ENCODE measurements at places on chromosomes 16 and 17.

GRCh38 chr16:67982011-67982696, 1.9 kb upstream of the DPEP3 start:
- DNase-seq, result no peak

DNA sequence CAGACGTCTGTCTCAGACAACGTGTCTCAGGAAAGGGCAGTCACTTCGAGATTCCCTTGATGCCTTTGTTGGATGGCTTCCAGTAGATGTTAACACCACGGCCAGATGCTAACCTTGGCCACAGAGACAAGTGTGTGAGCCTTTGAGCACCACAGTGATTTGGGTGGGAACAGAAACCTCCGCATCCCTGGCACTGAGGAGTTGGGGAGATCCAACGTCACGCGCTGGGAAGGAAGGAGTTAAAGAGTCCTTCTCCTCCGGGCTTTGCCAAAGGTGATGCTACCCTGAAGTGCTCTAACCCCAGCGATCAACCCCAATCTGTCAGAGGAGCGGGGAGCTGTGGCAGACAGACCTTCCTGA, 3.0 kb upstream of the ABR start:
- no peak for DNase-seq

DNA sequence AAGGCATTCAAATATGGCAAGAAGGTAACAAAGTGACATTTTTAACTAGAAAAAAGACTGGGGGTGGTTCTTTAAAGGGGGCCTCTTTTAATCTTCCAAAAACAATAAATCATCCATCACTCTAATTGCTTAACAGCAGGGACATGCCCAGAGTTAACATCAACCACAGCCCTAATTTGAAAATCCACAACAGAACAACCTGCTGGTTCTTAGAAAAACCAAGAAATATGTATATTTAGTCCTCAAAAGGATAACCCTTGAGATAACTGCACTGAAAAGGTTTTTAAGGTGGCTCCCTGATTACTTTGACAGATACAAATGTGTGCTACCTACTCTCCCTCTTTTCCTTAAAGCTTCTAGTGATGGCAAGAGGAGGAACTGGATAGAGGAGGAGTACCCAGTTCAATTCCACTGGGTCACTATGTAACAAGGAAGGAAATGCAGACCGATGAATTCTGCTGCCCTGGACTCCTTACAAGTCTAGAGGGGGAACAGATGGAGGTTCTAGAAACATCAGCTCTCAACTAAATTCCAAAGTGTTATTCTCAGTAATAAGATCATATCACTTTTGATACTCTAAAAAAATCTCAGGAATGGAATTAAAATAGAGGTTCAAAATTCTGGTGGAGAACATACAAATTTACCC, 54.3 kb downstream of the N4BP1 start:
- no peak for DNase-seq

DNA sequence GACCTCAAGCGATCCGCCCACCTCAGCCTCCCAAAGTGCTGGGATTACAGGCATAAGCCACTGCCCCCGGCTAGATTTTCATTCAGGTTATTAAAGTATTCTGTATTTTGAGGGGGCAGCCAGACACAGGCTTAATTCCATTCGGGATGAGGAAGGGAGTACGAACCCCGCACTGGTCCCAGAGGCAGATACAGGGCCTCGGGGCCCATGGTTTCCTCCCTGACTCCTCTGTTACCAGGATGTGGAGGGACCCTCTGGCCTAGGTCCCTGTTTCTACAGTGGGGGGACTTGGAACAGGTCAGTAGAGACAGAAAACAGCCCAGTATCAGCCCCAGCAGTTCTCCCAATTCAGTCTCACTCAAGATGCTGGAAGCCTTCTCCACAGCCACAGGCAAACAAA, 42.0 kb downstream of the PECAM1 start:
- no peak for DNase-seq

DNA sequence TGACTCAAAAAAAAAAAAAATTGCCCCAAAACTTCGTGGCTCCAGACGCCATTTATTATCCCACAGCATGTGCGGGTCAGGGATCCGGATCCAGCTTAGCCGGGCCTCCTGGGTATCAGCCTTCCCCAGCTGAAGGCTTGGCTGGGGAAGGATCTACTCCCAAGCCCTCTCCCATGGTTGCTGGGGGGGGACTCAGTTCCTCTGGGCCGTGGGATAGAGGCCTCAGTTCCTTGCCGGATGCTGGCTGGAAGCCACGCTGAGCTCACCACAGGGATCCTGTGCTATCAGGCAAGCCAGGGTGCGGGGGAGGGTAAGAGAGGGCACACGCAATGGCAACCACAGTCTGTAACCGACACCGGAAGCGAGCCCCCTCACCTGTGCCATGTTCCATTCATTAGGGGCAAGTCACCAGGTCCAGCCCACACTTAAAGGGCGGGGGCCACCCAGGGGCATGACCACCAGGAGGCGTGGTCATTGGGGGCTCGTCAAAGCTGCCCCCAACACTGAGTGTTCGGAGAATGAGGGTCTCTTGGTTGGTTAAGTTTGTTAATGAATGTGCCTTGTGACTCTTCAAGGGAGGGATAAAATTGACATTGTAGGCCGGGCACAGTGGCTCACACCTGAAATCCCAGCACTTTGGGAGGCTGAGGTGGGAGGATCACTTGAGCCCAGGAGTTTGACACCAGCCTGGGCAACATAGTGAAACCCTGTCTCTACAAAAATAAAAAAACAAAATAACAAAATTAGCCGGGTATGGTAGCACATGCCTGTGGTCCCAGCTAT, 210.0 kb upstream of the GSE1 start:
- no peak for DNase-seq

DNA sequence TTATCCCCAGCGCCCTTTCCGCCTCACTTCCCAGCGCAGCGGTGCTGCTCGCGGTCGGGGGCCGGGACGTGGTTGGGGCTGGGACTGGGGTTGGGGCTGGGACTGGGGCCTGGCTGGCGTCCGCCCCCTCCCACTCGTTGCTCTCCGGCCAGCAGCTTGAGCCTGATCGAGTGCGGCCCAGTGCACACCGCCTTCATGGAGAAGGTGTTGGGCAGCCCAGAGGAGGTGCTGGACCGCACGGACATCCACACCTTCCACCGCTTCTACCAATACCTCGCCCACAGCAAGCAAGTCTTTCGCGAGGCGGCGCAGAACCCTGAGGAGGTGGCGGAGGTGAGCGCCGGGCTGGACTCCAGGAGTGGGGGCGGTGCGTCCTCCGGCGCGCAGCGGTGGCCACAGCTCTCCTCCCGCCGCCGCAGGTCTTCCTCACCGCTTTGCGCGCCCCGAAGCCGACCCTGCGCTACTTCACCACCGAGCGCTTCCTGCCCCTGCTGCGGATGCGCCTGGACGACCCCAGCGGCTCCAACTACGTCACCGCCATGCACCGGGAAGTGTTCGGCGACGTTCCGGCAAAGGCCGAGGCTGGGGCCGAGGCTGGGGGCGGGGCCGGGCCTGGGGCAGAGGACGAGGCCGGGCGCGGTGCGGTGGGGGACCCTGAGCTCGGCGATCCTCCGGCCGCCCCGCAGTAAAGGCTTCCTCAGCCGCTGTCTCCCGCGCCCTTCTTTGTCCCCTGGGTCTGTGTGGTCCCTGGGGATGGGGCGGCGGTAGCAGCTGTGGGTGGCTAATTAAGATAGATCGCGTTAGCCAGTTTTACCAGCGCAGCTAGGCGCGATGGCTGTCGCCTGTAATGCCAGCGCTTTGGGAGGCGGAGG, 1.8 kb downstream of the HSD17B1 start:
- DNase-seq, result peak; percentile 86

- no peak for DNase-seq
These were observed 67.2 kb upstream of the WSB1 start for GRCh38 chr17:27226611-27227230.

DNA sequence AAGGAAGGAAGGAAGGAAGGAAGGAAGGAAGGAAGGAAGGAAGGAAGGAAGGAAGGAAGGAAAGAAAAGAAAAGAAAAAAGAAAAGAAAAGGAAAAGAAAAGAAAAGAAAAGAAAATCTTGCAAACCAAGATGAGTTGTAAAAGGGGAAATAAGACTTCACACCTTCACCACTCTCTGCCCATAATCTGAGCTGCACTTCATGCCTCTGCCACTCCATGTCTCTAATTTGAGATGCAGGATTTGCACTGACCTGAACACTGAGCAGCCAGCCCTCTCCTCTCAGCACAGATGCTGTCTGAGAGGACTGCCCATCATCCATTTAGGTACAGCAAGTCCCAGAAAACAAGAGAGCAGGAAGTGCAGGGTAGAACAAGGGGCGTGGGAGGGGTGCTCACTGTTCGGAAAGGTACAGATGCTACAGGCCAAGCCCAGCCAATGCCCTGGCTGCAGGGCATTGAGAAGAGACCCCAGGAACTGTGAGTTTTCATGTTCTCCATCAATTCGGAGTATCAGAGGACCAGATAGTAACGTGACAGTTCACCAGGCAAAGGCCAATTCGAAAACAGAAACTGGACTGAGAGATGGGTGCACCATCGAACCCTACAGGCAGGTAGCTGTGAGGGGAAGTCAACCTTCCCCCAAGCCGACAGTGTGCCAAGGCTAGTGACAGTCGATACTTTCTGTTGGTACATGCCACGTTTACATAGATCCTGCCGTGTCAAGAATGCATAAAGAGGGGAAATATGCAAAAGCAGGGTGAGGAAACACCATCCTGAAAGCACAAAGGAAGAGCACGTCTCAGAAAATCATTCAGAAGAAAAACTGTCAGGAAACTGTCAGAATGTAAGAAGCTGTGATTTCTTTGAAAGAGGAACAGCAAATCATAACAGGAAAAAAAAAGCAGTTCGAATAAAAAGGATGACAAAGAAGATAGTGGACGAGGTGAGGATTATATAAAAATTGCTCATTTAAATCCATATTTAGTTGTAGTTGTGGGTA, 142.0 kb upstream of the RCVRN start:
- DNase-seq, result no peak

GRCh38 chr16:85720302-85720637, 30.6 kb downstream of the C16orf74 start:
- DNase-seq, result peak; percentile 35

DNA sequence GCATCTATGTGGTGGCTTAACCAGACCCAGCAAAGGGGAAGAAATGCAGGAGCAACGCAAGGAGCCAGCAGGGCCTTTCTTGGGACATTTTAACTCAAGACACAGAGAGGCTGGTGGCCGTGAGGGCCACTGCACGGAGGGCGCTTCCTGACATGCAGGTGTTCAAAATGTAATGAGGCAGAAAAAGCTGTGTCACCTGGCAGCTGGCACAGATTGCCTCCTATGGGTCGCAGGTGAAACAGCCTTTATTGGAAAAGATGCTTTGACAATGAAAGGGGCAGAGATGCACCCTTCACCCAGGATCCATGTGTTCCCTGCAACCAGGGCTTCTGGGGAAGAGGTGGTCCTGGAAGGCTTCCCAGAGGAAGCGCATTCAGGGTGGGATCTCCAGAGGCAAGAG, 219.3 kb downstream of the XYLT1 start:
- no peak for DNase-seq

DNA sequence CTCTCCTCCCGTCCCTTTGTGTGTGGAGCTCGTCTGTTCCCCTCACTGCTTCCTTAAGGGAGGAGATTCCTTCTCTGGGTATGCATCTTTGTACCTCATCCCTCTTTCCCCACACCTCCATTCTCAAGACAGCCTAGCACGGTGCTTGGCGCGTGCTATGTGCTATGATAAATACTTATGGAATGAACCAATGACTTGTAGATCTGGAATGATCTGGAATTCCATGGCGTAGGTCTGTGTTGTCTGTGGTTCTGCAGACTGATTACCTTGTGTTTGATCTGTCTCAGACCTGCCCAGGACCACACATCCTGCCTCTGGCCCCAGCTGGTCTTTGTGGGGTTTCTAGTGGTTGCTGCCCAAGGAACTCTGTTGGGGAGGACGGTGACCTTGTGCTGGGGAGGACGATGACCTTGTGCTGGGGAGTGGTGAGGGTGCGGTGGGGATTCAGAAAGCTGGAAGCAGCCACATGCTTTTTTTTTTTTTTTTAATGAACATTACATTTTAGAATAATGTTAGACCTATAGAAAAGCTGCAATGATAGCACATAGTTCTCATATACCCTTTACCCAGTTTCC, 33.5 kb upstream of the ETV4 start:
- peak; percentile 53 for DNase-seq

DNA sequence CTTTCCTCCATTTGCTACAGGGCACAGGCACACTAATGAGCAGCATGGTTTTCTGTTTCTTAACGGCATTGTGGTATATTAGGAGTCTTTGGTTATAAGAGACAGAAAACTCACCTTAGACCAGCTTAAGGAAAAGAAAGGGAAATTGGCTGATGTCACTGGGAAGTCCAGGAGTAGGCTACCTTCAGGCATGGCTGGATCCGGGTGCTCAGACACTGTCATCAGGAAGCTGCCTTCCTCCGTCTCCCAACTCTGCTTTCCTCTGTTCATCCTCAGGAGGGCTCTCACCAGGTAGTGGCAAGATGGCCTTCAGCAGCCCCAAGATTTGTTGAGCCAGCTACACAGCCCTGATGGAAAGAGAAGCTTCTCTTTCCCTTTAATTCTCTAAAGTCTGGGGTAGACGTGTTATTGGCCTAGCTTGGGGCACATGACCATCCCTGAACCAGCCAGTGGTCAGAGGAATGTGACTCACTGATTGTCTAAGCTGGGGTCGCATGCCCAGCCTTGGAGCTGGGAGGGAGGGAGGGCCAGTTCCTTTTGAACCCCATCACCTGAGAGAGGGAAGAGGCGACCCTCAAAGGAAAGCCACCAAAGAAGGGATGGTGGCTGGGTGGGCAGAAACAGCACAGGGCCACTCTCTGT, 117.4 kb downstream of the CLEC16A start:
- DNase-seq, result no peak

GRCh38 chr16:15751940-15752339, 101.9 kb downstream of the NDE1 start:
- no peak for DNase-seq

DNA sequence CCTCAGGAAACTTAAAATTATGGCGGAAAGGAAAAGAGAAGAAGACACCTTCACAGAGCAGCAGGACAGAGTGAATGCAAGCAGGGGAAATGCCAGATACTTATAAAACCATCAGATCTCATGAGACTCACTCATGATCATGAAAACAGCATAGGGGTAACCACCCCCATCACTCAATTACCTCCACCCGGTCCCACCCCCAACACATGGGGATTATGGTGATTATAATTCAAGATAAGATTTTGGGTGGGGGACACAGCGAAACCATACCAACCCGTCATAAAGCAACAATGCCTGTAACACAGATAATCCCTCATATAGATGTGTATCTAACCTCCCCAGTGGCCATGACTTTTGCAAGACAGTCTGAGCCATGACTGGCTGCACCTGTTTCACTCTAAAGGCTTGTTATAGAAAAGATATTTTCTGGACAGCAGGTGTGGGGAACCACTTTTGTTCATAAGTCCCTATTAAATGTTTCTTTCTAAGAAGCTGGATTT, 7.0 kb upstream of the GSDMA start:
- DNase-seq, result no peak

- no peak for DNase-seq
These were observed 54.2 kb upstream of the MED9 start for GRCh38 chr17:17422641-17423040.

All from HepG2 (cell line).